ENCODE measurements at places on chromosomes 3 and 15.
A peak's percentile ranks its signal among the peaks of the same experiment; 100 is the strongest.

DNA sequence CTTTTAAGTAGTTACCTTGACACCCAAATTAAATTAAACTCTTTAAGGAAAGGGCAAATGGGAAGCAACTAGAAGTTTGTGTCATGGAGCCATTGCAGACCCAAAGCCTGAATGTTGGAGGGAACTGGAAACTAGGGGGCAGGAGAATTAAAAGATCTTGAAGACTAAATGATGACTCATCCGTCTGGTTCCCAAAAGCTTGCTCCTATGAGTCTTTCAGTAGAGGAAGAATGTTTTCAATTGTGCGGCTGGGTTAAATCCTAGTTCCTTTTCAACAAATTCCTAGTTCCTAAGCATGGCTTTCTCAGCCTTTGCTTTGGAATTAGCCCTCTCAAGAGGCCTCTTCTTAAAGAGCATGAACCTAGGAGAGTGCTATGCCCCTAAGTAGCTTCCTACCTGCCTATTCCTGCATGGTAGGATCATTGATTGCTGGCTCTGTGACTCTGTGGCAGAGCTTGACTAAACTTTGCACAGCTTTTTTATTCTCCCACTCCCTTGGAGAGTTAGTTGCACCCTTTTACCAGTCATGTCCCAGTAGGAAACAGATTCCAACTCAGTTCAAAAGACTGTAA lies 17.7 kb downstream of the CLEC3B start:
- DNase-seq = peak; percentile 36

DNA sequence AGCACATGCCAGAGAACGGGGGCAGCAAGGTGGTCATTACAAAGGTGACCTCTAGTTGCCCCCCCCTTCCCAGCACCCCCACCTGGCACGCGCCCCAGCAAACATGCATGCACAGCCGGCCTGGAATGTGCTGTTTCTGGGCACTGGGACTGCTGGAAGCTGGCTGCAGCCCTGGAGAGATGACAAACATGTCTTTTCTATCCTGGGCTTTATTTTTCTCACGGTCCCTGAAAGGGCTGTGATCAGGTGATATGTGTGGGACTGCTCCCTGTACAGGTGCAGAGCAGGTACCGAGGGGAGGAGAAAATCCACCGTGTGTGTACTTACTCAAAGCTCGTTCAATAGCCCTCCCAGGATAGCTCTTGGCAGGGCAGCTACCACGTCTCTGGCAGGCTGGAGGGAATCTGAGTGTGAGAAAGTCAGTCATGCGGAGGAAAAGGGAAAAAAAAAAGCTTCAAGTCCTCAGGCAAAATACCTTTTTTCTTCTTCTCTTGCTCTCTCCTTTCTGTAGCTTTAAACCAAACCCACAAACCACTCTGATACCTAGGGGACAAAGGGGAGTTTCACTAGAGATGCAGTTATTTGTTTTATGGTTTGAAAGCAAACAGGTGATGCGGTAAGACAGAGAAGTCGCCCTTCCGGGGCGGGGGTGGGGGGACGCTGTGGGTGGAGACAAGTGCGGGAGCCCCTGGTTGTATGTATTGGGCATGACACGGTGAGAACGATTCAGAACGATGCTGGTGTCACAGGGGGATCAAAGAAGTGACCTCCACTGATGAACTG lies 5.0 kb upstream of the HES1 start:
- DNase-seq = no peak

DNA sequence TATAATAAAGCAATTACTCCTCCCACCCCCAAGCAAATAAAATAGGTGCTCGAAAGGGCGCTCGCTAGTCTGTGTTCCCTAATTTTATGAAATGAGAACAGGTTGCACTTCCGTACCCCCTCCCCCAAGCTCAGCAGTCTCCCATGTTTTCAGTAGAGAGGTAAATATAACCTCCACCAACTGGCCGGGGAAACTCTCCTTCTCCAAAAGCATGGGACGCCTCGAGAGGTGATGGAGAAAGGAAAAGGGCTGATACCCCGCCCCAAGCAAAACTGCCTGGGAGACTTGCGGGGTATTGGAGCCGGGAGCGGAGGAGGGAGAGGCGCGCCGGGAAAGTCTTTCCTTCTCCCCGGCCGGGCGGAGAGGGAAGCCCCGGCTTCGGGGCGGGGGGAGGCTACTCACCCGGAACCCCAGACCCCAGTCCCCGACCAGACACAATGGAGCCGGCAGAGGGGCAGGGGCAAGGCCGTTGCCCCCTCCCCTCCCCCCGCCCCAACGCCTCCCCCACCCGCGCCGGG lies 605 bp downstream of the DCUN1D1 start:
- peak; percentile 30 for DNase-seq

- DNase-seq = peak; percentile 37
These were observed at the start of gene DRD3 for GRCh38 chr3:114178770-114179368. TSS of gene DRD3 (minus strand) at chr3:114179052. CDS start at chr3:114171992, 7,060 bp downstream.

- no peak for DNase-seq
These were observed 179.8 kb downstream of the THSD4 start for GRCh38 chr15:71294911-71295602.

DNA sequence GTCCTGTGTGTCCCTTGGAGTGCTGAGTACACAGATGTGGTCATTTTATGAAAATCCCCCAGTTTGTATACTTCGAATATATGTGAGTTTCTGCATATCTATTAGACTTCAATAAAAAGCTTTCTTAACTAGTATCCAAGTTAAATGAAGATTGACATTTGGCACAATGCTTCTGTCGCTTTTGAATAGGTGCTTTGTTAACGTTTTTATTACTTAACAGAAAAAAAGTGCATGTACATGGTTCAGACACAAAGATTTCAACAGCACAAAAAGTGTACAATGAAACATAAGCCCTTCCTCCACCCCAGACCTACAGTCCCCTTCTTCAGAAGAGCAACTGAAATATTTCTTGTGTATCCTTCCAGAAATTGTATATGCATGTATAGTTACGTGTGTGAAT lies 427.4 kb upstream of the PROK2 start:
- no peak for DNase-seq

All from Kasumi-1 (cell line).